ENCODE measurements at places on chromosomes 16 and 17. TPM values are rescaled to one million over a fixed set of nuclear protein-coding genes. Genes with fewer than 3 reads are reported as not detected.

DNA sequence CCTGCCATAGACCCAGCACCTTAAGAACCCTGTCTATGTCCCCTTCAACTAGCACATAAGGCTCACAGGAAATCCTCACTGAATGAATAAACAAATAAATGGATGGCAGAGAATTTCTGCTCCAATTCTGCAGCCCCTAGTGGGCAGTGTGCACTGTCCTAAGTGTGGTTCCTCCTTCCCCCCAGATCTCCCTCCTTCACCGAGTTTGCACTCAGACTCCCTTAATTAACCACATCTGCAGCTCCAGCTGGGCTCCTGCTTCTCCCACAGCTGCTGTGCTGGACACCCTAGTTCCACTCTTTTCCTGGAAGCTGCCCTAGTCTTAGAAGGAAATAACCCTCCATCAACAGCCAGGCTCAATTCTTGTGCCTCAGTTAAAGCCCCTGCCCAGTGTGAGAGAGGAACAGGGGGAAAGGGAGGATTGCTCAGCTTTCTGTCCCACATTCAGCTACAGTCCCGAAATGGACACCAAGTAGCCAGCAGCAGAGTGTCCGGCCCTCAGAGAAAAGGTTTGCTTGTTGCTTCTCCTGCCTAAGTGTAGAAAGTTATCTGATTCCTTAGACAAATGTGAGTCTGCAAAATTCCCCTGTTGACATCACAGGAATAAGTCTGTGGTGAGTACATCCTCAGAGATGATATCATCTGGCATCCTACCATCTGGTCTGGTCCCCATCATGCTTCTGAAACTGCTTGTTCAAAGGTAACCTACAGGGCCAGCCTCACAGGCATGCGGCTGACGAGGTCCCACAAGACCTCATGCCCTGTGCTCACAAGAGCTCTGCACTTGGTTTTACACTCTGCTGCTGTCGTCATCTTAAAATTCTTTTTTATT lies 12.3 kb downstream of the LRRC3C start:
- no peak for DNase-seq
- H3K27me3 ChIP-seq, result peaks cover 5% of the 10 kb centered on the region
- H3K27ac ChIP-seq, result no peak overlapping the region

- no peak overlapping the region for H3K27ac ChIP-seq
- peaks cover 22% of the 10 kb centered on the region for H3K36me3 ChIP-seq
- no peak overlapping the region for H3K4me3 ChIP-seq
- no peaks in the 10 kb centered on the region for H3K4me1 ChIP-seq
Observed at GRCh38 chr17:44863061-44863918, 15.6 kb downstream of the HIGD1B start.

DNA sequence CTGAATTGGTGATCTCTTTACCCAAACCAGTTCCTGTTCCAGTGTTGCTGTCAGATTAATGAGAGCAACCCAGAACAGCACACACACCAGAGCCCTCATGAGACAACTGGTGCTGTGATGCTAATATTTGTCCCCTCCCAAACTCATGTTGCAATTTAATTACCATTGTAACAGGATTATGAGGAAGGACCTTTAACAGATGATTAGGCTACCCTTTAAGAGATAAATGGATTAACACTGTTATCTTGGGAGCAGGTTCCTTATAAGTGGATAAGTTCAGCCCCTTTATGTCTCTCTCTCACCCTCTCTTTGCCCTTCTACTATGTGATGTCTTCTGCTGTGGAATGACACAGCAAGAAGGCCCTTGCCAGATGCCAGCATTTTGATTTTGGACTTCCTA lies 1.1 kb upstream of the CCDC182 start:
- no peaks in the 10 kb centered on the region for H3K4me1 ChIP-seq
- H3K36me3 ChIP-seq, result no peaks in the 10 kb centered on the region
- H3K27ac ChIP-seq, result no peak overlapping the region
- H3K4me3 ChIP-seq, result no peak overlapping the region

- H3K27me3 ChIP-seq, result no peaks in the 10 kb centered on the region
- H3K4me3 ChIP-seq, result peak overlapping the region; percentile 95
- peaks cover 19% of the 10 kb centered on the region for H3K36me3 ChIP-seq
- no peak for DNase-seq
- peak overlapping the region; percentile 92 for H3K27ac ChIP-seq
Observed at GRCh38 chr17:28712032-28712704, 480 bp upstream of the PROCA1 start.

DNA sequence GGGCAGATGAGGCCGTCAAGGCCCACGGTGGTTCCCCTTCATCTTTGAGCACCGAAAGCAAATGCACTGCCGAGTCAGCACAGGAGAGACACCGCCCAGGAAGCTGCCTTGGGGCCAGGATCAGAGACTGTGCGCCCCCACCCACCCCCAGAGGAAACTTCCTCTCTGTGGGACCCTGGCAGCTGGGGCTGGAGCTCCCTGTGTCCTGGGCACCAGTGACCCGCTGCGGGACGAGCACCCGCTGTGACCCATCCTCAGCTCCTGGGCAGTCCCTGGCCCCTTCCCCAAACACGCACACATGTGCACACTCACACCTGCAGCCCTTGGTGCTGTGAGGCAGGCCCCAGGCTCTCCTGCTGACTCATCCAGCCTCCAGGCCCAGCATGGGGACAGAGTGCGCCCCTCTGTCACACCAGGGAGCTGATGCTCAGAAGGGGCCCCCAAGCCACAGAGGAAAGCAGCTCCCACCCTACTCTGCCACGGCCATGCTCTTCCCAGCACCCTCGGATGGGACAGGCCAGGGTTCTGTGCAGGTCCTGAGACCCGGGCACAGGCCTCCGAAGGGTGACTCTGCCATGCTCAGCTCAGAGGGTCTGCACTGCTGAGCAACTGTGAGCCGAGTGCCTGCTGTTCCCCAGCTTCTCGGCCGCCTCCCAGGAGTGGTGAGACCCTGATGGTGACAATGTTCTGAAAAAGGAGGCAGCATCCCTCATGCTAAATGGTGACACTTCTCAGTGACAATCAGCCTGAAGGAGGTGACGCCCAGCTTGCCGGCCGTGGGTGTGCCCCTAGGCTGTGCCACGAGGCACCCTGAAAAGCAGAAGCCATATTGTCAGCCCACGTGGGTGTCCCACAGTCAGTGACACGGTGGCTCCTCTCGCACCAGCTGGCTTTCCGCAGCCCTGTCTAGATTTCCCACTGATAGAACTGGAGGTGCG lies 3.6 kb downstream of the PIEZO1 start:
- no peak overlapping the region for H3K27ac ChIP-seq
- H3K36me3 ChIP-seq, result no peaks in the 10 kb centered on the region
- H3K4me3 ChIP-seq, result no peak overlapping the region
- DNase-seq, result no peak
- H3K27me3 ChIP-seq, result peaks cover 23% of the 10 kb centered on the region

DNA sequence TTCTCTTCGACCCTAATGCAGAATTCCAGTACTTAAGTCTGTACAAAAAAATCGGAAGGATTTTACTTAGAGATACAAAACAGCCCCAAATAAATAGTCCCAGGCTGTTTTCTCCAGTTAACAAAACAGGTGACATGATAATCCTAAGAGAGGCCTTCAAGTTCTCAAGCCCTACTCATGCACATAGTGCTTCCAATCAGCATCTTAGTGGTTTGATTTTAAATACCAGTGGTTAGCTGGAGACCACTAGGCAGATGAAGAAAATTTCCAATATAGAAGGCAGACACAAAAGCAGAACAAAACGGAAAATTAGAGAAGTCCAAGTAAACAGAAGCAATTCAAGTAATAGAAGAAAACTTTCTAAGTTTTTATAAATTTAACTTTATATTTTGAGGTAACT lies 5.2 kb upstream of the OR4D2 start:
- H3K27ac ChIP-seq, result no peak overlapping the region
- H3K27me3 ChIP-seq, result peaks cover 81% of the 10 kb centered on the region
- H3K4me1 ChIP-seq, result peaks cover 6% of the 10 kb centered on the region
- DNase-seq, result no peak

DNA sequence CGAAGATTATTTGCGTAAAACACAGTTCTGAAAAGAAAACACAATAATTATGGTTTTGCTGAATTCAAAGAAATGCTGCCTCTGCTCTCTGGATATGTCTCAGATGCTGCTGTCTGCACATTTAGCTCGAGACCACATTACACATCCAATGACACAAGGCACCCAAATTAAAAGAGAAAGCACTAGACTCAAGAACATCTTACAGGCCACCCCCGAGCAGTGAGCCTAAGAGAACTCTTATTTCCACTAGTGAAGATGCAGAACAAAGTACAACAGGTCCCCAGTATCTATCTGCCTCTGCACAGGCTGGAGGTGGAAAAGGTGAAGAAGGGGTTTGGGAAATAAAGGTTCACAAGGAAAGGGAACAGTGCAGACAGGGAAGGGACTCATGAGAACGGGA lies 33.5 kb downstream of the GRB2 start:
- H3K27me3 ChIP-seq, result no peaks in the 10 kb centered on the region
- H3K36me3 ChIP-seq, result peaks cover 6% of the 10 kb centered on the region
- no peak overlapping the region for H3K4me3 ChIP-seq
- no peak for DNase-seq
- H3K27ac ChIP-seq, result no peak overlapping the region

DNA sequence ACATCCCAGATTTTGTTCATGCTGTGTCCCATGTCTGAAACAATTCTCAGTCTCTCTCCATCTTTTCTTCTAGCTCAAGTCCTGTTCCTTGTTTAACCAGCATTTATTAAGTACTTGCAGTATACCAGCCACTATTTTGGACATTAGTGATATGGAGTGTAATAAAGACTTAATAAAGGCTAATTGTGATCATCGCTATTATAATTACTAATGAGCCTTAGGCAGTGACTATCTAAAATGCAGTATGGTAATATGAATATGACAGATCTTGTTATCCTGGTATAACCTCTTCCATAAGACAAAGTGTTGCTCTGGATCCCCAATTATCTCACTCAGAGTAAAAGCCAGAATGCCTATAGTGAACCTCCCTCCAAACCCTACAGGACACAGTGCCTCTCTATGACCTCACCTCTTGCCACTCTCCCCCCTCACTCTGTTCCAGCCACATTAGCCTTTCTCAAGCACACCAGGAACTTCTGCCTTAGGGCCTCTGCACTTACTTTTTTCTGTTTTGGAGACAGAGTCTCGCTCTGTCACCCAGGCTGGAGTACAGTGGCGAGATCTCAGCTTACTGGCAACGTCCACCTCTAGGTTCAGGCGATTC lies 1.8 kb upstream of the FLOT2 start:
- H3K4me1 ChIP-seq, result peaks cover 24% of the 10 kb centered on the region
- peaks cover 7% of the 10 kb centered on the region for H3K36me3 ChIP-seq
- no peak overlapping the region for H3K4me3 ChIP-seq
- H3K27me3 ChIP-seq, result no peaks in the 10 kb centered on the region
- no peak for DNase-seq

The XAF1 gene
- total RNA-seq, result not detected

The HLF gene
- 0.41 TPM for total RNA-seq

The DRC7 gene
- 6.8 TPM for total RNA-seq

All from progenitor cell of endocrine pancreas (in vitro differentiated cells).